ENCODE measurements at places on chromosomes 5 and 9.

DNA sequence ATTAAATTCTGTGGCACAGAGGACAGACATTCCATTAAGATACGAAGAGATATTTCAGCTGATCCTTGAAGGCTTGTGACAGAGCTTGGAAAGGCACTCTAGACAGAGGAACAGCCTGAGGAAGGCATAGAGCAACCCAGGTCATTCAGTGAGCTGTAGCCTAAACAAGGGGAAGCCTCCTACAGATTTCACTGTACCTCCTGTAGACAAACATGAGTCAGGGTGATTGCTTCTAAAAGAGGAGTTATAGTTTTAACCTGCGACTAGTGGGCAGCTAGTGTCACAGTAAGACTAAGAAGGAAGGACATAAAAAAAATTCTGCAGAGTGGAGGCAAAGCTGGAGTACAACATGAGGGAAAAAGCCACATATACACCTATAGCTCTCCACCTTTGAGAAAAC is 43.5 kb upstream of the ANKDD1B start:
- no peak overlapping the region for H3K4me3 ChIP-seq
- DNase-seq, result no peak
- H3K27me3 ChIP-seq, result no peaks in the 10 kb centered on the region
- H3K27ac ChIP-seq, result peak overlapping the region; percentile 60

DNA sequence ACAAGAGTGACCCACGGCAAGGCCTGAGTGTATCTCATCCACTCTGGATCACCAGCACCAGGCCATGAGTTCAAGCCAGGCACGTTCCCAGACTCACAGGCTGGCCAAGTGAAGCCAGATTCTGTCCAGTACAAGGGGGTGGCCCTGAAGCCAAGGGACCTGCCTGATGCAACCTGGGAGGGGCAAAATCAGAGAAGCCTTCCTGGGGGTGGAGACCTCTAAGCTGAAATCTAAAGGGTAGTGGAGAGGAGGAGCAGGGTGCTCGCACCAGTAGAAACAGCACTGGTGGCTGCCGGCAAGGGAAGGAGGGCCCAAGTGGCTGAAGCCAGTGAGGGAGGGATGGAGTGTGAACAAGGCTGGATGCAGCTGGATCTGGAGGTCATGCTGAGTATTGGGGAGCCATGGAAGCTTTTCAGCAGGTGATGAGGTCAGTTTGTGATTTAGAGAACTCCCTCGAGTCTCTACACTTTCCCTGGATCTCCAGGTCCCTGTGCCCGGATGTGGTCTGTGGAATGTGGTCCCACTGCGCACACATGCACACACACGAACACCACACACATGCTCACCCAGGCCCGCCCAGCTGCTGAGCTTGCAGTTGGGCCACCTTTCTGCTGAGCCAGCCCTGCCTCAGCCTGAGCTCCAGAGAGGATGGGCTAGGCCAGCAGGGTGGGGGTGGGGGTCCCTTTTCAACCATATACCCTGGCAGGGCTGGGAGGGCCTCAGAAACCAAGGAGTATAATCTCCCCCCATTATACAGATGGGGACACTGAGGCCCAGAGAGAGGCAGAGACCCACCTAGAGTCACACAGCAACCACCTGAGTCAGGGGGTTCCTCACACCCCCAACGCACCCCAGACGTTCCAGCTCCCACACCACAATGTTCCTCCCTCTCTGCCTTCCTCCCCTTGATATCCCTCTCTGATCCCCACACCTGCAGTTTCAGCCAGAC is 1.6 kb downstream of the PIP5KL1 start:
- H3K27ac ChIP-seq, result no peak overlapping the region
- no peak for DNase-seq
- no peaks in the 10 kb centered on the region for H3K27me3 ChIP-seq
- H3K4me1 ChIP-seq, result peaks cover 18% of the 10 kb centered on the region
- no peaks in the 10 kb centered on the region for H3K36me3 ChIP-seq

- H3K27me3 ChIP-seq, result peaks cover 9% of the 10 kb centered on the region
- H3K36me3 ChIP-seq, result no peaks in the 10 kb centered on the region
- no peak overlapping the region for H3K4me3 ChIP-seq
- no peak for DNase-seq
- no peaks in the 10 kb centered on the region for H3K4me1 ChIP-seq
- H3K27ac ChIP-seq, result no peak overlapping the region
These were observed 464.4 kb downstream of the TAF11L14 start for GRCh38 chr5:18098691-18099090.

DNA sequence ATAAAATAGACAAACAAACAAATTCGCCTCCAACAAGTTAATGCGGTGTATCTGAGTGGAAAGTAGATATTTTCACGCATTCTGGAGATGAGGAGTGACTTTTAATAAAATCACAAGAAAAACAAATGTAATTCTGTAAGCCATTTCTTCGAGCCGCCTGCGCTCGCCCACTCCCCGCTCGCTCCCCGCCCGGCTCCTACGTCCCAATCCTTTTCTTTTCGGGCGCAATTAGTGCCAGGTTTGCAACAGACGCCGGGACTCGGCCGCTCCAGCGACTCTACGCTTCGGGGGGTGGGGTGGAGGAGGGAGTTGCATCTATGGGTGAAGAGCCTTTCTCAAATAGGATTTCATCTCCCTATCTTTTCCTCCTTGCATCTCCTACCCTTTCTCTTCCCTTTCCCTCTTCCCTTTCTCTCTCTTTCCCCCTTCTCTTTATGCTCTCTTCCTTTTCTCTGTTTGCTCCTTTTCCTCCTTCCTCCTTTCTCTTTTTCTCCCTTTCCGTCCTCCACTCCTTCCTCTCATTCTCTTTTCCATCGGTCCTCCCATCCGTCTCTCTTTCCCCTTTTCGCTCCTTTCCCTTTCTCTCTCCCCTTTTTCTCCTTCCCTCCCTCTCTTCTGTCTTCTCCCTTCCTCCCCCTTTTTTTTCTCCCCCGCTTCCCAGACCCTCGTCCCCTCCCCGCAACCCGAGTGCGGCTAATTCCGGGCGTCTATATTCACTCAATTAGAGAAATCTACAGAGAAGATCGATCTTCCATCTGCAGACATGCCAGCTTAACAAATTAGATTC is 6.1 kb upstream of the OTP start:
- no peak overlapping the region for H3K4me3 ChIP-seq
- DNase-seq, result no peak
- H3K36me3 ChIP-seq, result no peaks in the 10 kb centered on the region
- no peaks in the 10 kb centered on the region for H3K4me1 ChIP-seq

- H3K27ac ChIP-seq, result no peak overlapping the region
- no peaks in the 10 kb centered on the region for H3K36me3 ChIP-seq
- DNase-seq, result no peak
- no peaks in the 10 kb centered on the region for H3K4me1 ChIP-seq
- peaks cover 69% of the 10 kb centered on the region for H3K27me3 ChIP-seq
- no peak overlapping the region for H3K4me3 ChIP-seq
These were observed 129.6 kb upstream of the PPP1R26 start for GRCh38 chr9:135350003-135350315.

GRCh38 chr9:70412832-70413463 is 1.5 kb downstream of the KLF9 start:
- peak overlapping the region; percentile 88 for H3K27ac ChIP-seq
- H3K36me3 ChIP-seq, result peaks cover 19% of the 10 kb centered on the region
- H3K4me1 ChIP-seq, result peaks cover 26% of the 10 kb centered on the region
- peak overlapping the region; percentile 95 for H3K4me3 ChIP-seq
- H3K27me3 ChIP-seq, result no peaks in the 10 kb centered on the region

DNA sequence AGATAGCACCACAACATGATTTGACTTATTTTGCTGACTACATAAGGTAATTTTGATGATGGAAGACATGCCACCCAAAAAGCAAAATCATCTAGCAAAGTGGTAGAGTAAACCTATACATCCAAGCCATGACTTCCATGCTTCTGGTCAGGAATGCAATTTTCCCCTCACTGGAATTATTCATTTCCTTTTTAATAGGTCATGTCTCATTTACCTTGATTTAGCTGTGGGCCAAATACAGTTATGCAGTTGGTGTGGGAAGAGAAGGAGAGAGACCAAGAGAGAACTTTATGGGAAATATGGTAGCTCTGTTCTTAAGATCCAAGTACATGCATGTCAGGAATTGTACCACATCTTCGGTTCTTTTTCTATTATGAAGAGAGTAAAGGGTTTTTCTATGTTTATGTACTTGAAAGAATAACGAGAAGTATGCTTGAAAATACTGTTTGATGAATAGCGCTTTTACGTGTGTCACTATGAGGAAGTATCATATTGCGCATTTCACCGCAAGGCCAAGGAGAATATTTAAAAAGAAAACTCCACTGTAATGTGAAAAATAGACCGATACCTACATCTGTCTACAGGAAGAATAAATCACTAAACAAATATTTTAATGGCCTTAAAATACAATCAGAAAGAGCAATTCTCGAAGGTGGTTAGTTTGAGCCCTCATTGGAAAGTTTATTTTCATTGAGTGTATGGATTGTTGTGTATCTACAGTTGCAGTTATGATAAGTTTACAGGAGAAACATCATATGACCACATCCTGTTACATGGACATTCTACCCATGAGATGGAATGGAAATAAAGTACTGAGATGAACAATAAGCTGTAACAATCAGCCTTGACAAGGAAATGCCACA is 134.0 kb downstream of the FOXD1 start:
- H3K36me3 ChIP-seq, result no peaks in the 10 kb centered on the region
- H3K4me3 ChIP-seq, result no peak overlapping the region
- H3K4me1 ChIP-seq, result peaks cover 6% of the 10 kb centered on the region
- no peak overlapping the region for H3K27ac ChIP-seq
- DNase-seq, result no peak

DNA sequence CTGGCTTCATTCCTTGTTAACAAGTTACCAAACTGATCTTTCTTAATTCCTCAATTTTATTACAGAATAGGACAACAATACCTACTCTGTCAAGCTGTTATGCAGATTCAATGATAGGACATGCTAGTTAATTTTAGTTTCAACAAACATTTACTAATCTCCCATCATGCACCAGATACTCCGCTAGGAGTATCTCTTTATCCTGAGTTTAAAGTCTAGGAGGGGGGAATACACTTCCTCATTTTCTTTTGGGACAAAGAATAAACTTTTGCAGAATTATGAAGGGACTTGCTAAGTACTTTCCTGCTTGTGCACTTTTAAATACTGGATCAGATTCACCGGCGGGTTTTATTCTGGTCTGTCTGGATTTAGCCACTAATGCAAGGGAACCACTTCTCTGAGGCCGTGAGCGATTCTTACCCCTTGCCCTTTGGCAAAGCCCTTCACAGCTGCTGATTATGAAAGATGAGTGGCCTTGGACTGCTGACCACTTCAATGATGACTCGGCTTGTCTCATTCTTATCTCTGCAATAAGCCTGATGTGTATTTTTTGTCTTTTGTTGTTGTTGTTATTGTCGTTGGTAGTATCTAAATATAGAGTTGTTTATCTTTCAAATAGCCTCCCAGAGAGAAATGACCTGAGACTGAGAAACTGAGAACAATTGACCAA is 73.9 kb downstream of the RMI1 start:
- no peak for DNase-seq
- no peaks in the 10 kb centered on the region for H3K36me3 ChIP-seq
- H3K27me3 ChIP-seq, result no peaks in the 10 kb centered on the region
- no peak overlapping the region for H3K4me3 ChIP-seq
- no peaks in the 10 kb centered on the region for H3K4me1 ChIP-seq

GRCh38 chr5:50501491-50502228 is 60.6 kb upstream of the EMB start:
- H3K4me3 ChIP-seq, result no peak overlapping the region
- no peaks in the 10 kb centered on the region for H3K4me1 ChIP-seq
- DNase-seq, result no peak

GRCh38 chr5:142206801-142207200 is 98.2 kb downstream of the NDFIP1 start:
- H3K4me3 ChIP-seq, result no peak overlapping the region
- H3K27ac ChIP-seq, result no peak overlapping the region
- H3K4me1 ChIP-seq, result peaks cover 8% of the 10 kb centered on the region
- no peaks in the 10 kb centered on the region for H3K27me3 ChIP-seq
- H3K36me3 ChIP-seq, result no peaks in the 10 kb centered on the region

- no peaks in the 10 kb centered on the region for H3K27me3 ChIP-seq
- no peaks in the 10 kb centered on the region for H3K36me3 ChIP-seq
- H3K27ac ChIP-seq, result no peak overlapping the region
- no peak for DNase-seq
- H3K4me3 ChIP-seq, result no peak overlapping the region
These were observed 1.3 kb downstream of the PCDHGC4 start for GRCh38 chr5:141486091-141486490.

- DNase-seq, result no peak
- H3K36me3 ChIP-seq, result 0 out of 2 replicates have a peak, but pooled peaks cover 3% of the 10 kb centered on the region
- no peak overlapping the region for H3K4me3 ChIP-seq
- no peaks in the 10 kb centered on the region for H3K27me3 ChIP-seq
- H3K4me1 ChIP-seq, result peaks cover 10% of the 10 kb centered on the region
These were observed 156.9 kb downstream of the TRIM32 start for GRCh38 chr9:116843863-116844620.

- DNase-seq, result no peak
- H3K27ac ChIP-seq, result no peak overlapping the region
- no peaks in the 10 kb centered on the region for H3K36me3 ChIP-seq
- peaks cover 55% of the 10 kb centered on the region for H3K27me3 ChIP-seq
- no peaks in the 10 kb centered on the region for H3K4me1 ChIP-seq
These were observed 557.9 kb downstream of the CTNND2 start for GRCh38 chr5:11346336-11346735.

GRCh38 chr9:38136386-38136785 is 67.4 kb upstream of the SHB start:
- H3K27ac ChIP-seq, result no peak overlapping the region
- H3K36me3 ChIP-seq, result no peaks in the 10 kb centered on the region
- no peak for DNase-seq
- H3K27me3 ChIP-seq, result no peaks in the 10 kb centered on the region

GRCh38 chr9:93644397-93645088 is 68.2 kb downstream of the PHF2 start:
- no peak overlapping the region for H3K4me3 ChIP-seq
- peak; percentile 37 for DNase-seq
- no peak overlapping the region for H3K27ac ChIP-seq
- no peaks in the 10 kb centered on the region for H3K4me1 ChIP-seq

DNA sequence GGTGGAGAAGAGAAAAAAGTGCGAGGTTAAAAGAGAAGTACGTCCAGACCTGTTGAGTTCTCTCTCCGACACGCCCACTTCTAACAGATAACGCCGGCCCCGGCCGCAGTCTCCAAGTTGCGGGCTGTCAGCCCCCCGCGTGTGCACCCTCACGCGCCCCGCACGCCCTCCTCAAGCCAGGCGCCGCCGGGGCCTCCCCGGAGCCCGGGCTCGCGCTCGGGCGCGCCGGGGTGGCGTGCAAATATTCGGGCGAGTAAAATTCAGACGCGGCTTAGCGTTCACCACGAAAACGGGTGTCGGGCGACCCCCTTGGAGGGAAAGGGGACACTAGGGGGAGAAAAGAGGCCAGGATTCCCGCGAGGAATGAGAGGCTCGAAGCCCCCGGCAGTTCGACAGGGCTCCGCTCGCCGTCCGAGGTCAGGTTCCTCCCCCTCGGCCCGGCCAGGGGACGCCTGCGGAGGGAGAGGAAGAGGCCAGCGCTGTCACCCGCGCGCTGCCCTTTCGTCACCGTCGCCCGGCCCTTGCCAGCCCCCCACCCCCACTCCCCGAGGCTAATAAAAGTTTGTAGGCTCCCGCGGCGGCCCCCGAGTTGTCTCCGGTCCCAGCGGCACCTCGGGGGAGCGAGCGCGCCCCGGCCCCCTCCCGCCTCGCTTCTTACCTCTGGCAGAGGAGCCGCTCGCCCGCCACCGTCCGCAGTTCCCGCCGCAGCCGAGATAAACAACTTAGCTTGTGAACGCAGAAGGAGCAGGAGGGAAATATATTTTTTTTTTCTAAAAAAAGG is 743 bp downstream of the NR3C1 start:
- H3K4me1 ChIP-seq, result peaks cover 41% of the 10 kb centered on the region
- DNase-seq, result peak; percentile 72
- H3K4me3 ChIP-seq, result peak overlapping the region; percentile 87
- H3K36me3 ChIP-seq, result peaks cover 27% of the 10 kb centered on the region

All from RWPE2 (cell line).